ENCODE measurements at places on chromosomes 2 and 18.
A peak's percentile ranks its signal among the peaks of the same experiment; 100 is the strongest.

- no peak for DNase-seq
Observed at GRCh38 chr2:229170916-229171315, 100.2 kb downstream of the PID1 start.

GRCh38 chr2:43083710-43084698 is 142.4 kb downstream of the ZFP36L2 start:
- no peak for DNase-seq

GRCh38 chr2:205709319-205709718 is 27.0 kb downstream of the NRP2 start:
- DNase-seq = no peak

DNA sequence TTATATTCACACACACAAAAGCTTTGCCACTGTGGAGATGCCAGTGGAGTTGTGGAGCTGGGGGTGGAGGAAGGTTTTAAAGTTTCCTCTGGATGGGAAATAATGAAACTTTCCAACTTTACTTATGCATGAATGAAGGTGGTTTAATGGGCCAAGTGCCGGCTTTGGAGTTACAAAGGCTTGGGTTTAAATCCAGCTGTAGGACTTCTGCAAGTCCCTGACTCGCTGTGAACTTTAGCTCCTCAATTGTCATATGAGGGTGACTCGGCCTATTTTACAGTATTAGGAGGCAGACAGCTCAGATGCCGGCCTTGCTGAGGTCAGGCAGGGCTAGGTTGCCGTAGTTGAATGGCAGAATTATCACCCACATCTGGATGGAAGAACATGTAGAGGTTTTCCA is 415.8 kb upstream of the TRIB2 start:
- DNase-seq = no peak

GRCh38 chr2:166375736-166376487 is at the start of gene SCN9A:
TSS of gene SCN9A (minus strand) at chr2:166375944. CDS start at chr2:166311756, 64,188 bp downstream.
- DNase-seq = peak; percentile 13

DNA sequence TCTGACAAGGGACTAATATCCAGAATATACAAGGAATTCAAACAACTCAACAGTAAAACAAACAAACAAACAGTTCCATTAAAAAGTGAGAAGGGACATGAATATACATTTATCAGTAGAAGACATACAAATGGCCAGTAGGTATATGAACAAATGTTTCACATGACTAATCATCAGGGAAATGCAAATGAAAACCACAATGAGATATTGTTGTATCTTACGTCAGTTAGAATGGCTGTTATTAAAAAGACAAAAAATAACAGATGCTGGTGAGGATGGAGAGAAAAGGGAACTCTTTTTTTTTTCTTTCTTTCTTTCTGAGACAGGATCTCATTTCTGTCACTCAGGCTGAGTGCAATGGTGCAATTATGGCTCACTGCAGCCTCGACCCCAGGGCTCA is 175.5 kb downstream of the CAMKMT start:
- no peak for DNase-seq

DNA sequence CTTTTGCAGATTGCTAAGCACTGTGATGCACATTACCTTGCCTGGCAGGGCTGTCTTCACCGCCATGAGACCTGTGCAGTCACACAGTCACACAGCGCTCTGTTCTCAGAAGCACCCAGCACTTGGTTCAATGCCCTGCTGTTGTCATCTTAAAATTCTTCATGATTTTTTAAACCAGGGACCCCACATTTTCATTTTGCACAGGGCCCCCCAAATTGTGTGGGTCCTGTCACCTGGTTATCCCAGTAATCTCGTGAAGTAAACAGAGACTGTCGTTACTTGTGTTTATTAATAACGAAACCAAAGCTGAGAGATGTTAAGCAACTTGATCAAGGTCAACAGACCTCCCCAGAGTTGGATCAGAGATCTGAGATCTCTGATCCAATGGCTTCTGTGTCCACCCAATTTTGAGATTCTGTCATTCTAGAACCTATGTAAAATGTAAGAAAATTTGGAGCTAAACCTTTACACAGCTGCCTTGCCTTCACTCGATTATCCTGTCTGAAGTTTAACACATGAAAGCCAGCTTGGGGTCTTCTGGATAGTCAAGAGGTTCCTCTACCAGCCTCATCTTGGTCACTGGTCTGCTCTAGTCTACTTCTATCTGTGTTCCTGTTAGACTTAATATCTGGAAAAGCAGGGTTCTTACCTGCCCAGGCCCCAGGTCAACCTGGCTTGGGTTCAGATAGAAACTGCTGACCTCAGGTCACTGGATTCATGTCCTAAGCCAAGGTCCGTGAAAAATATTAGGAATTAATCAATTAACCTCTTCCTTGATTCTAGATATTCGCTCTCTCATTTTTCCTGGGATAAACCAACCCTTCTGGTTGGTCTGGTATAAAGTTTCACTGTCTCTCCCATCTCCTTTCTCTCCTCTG is 13.7 kb upstream of the TTC39C start:
- no peak for DNase-seq
